ENCODE measurements at places on chromosomes 13 and 19.

GRCh38 chr19:13060964-13061927 is 41.4 kb downstream of the LYL1 start:
- DNase-seq: no peak

GRCh38 chr13:32390048-32390447 is 37.9 kb downstream of the N4BP2L1 start:
- DNase-seq: no peak

GRCh38 chr13:111865046-111865445 is 201.9 kb upstream of the SOX1 start:
- no peak for DNase-seq

DNA sequence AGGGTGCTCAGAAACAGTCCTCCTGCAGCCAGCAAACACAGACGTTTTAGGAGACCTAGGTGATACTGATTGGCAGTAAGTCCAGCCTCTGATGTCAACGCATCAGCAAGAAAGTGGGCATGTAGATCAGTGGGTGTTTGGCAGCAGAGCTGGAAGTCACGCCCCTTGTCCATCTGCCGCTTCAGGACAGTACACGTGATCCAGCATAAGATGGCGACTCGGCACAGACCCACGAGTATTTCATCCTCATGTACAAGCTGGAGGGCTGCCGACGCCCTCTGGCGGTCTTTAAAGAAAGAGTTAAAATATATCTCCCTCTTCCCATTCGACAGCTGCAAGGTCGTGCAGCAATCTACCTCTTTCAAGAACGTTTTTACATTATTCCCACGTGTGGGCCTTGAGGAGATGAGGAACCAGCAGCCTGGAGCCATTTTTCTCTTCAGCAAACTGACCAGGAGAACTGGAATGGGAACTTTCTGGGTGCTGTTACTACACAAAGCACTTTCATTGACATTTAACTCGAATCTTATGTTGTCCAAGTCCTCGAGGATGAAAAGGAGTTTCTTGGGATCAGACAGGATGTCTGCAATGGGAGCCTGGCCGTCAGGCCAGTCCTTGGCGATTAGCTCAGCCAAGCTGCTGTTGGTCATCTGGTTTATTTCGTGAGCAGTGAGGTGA is 22.3 kb downstream of the NLRP11 start:
- no peak for DNase-seq

GRCh38 chr13:66461021-66461420 is 769.1 kb downstream of the PCDH9 start:
- DNase-seq: no peak

Measured in SIG-M5 (cell line).